ENCODE measurements at places on chromosomes 12 and 14.

DNA sequence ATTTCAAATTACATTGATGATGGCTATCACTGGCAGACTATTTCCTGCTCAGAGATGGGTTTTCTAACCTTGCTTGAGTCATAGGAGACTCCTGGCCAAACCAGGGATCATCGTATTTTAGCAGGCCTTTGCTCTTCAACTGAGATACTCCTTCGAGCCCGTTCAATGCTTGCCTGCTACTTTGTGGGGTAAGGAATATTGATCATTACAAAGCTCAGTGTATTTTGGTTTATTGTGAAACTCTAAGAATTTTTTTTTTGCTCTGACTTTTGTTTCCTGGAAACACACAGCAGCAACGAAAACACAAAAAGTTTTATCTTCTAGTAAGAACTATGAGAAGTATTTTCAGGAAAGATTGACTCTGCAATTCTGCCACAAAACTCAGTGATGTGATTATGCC is 4.1 kb downstream of the GPRC5D start:
- no peak for DNase-seq

GRCh38 chr12:93135286-93136239 is 206.5 kb upstream of the EEA1 start:
- no peak for DNase-seq

DNA sequence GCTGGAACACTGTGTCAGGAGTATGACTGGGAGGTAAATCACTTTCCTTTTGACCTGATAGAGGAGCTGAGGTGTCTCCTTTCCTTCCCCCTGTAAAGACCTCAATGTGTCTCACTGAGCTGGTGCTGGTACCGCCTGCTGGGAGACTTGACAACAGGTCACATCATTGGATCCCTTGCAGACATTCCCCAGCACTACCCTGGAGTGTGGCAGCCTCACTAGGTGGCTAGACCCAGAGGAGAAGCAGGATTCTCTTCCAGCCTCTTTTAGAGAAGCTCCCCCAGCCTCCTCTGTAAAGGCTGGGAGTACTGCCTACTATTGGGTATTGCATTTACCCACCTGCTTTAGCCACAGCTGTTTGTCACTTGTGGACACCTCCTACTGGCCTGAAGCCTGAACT is 223.9 kb downstream of the ADGRD1 start:
- DNase-seq, result no peak

- no peak for DNase-seq
Observed at GRCh38 chr12:19575337-19576243, 136.3 kb downstream of the AEBP2 start.

DNA sequence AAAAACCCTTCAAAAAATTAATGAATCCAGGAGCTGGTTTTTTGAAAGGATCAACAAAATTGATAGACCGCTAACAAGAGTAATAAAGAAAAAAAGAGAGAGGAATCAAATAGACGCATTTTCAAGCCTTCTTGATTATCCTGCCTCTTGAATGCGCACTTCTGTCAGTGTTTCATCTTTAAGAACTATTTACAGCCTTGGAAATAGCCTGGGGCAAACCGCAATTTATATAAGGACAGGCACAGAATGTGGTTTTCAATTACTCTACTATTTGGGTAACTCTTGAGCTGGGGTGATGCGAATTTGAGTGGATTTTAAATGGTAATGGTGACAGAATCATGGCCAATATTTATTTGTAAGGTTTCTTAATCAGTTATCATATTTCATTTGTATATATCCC is 179.1 kb upstream of the OTX2 start:
- DNase-seq, result no peak

- DNase-seq, result no peak
Observed at GRCh38 chr14:92846162-92846897, 52.2 kb downstream of the GOLGA5 start.

GRCh38 chr12:126033751-126034150 is 968.5 kb downstream of the AACS start:
- DNase-seq, result no peak
